ENCODE measurements at places on chromosomes 1 and 21. TPM values are rescaled to one million over a fixed set of nuclear protein-coding genes. Genes with fewer than 3 reads are reported as not detected.
A peak's percentile ranks its signal among the peaks of the same experiment; 100 is the strongest.

DNA sequence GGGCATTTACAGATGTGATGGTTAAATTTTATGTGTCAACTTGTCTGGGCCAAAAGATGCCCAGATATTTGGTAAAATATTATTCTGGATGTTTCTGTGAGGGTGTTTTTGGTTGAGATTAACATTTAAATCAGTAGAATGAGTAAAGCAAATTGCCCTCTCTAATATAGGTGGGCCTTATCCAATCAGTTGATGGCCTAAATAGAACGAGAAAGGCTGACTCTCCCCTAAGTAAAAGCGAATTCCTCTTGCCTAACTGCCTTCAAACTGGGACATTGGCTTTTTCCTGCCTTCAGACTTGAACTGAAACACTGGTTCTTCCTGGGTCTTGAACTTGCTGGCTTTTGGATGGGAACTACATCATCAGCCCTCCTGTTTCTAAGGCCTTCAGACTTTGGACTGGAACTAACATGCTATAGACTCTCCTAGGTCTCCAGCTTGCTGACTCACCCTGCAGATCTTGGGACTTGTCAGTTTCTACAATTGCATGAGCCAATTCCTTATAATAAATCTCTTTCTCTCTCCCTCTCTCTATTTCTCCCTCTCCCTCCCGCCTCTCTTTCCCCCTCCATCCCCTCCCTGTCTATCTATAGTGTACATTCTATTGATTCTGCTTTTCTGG is 10.2 kb upstream of the NAV1 start:
- no peak for DNase-seq

GRCh38 chr21:38254970-38255369 is 1.8 kb upstream of the KCNJ15 start:
- no peak for DNase-seq

- DNase-seq, result no peak
Measured at GRCh38 chr1:15246960-15247614, at the start of gene FHAD1. TSS of gene FHAD1 (plus strand) at chr1:15247223. CDS start at chr1:15251785, 4,562 bp downstream.

GRCh38 chr1:155228096-155228427 is 19.6 kb downstream of the MTX1 start:
- DNase-seq, result no peak

- DNase-seq, result no peak
Measured at GRCh38 chr1:168520832-168521231, 23.0 kb downstream of the XCL2 start.

DNA sequence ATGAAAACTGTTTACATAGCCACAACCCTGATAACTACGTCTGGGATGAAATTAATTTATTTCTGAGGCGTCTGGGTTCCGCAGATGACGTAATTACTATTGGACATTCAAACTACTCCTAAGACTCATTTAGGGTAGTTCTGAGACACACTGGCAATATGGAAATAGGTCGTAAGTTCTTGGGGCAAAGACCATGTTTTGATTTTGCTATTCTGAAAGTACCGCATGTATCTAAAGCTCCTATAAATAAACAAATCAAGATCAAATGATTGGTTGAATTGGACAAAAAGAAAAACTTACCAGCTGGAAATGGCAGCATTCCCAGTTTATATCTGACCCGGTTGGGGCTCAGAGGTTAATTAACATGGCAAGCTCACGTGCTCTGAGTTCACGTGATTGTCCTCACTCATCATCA is 74.3 kb downstream of the DHRS3 start:
- no peak for DNase-seq

- no peak for DNase-seq
Measured at GRCh38 chr21:17498586-17498985, 14.3 kb upstream of the CXADR start.

DNA sequence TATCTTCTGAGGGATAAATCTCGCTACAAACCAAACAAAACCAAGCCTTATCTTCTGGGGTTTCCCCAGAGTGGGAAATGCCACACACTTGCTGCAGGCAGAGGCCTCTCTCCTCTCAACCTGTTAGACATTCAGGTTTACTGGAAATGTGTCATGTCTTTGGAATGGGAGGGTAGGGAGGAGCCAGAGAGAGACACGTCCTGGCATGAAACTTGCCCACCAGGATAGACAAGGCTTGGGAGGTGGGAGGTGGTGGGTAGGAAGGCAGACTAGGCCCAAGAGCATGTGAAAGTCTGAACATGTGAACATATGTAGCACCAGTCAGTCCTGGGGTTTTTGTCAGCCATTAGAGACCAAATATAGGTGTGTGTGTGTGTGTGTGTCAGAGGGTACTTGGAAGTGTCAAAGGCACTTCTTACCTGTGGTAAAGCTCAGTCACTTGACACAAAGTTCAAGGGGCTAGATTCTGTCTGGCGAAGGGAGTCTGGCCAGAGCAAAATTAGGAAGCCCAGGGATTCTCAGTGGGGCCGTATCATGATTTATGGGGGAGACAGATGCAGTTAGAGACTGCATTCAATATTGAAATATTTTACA is 32.4 kb upstream of the PIGC start:
- no peak for DNase-seq

- DNase-seq, result no peak
Measured at GRCh38 chr1:52056937-52057231, 789 bp downstream of the BTF3L4 start.

DNA sequence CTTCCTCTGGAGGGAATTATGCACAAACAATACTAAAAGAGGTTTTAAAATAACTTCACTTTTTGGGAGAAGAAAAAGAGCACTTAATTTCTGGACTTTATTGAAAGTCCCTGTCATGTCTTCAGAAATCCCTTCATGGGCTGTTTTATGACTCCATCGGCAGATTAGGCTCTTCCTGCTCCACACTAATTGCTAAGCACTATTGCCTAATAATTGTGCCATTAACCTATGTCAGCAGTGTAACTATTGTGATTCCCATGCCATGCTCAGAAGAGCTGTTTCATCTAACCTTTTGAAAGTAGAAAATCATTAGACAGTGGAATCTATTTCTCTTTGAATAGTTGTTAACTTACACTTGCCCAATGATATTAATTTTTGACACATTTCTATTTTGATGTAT is 489.3 kb upstream of the RUNX1 start:
- DNase-seq, result no peak

GRCh38 chr1:59743324-59744091 is 71.2 kb upstream of the HOOK1 start:
- no peak for DNase-seq

DNA sequence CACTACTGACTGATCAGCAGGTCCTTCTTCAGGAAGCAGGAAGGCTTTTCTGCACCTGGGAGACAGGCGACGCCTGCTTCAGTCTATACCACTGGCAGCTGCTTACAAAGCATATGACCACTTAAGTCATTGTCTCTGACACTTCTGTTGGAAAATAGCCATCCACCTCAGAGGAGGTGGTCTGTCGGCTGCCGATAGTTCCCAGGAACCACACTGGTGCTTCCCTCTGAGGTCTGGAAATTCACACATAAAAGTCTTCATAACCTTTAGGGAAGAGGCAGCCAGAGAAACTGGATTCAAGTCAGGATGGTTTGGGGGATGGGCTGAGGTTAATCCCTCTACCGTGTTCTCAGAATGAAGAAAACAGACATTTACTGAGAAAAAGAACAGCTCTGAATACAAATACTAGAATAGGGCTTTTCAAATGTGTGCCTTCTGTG is 15.6 kb upstream of the SRP9 start:
- DNase-seq, result no peak

DNA sequence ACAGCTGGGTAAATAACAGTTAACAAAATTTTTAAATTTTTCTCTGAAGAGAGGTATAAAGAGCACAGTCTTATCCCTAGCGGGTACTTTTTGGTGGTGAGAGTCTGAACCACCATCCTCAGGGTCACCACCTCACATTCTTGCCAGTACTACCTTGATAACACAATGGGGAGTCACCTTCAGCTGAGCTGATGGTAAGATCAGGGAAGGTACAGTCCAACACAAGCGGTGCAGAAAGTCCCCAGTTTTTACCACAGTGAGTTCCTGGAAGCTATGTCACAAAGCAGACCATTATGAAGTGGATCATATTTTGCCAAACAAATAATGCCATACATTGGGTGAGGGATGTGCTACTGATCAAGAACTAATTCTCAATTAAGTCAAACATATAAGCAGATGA is 176.9 kb downstream of the FASLG start:
- DNase-seq, result no peak

GRCh38 chr1:210372491-210372890 is 43.8 kb downstream of the HHAT start:
- no peak for DNase-seq

- peak; percentile 75 for DNase-seq
Measured at GRCh38 chr1:86704972-86705664, 742 bp downstream of the SH3GLB1 start.

DNA sequence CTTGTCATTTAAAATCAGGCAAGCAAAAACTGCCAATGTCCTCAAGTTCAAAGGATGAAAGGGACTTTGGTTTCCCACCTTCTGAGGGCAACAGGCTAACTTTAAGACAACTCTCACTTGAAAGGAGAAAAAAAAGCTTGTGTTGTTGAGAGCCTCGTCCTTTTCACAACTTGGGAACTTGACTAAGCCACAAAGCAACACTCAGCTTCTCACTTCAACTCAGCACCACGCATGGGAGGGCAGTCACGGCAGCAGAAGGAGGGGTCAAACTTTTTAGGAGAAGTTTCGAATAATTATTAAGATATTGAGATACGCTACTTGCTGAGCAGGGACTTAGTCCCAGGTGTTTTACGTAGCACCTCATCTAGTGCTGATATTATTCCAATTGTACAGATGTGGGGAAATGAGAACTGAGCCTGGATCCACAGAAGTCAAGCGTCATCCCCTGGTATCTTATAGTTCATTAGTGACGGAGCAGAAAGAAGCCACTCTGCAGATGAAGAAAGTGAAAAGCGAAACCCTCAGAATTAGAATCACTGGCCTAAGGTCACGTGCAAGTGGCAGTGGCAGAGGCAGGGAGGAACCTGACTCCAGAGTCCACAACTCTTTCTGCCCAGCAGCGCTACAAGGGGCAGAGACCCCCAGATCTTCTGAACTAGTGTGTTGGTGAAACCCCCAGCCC is 83.6 kb downstream of the JAK1 start:
- no peak for DNase-seq

DNA sequence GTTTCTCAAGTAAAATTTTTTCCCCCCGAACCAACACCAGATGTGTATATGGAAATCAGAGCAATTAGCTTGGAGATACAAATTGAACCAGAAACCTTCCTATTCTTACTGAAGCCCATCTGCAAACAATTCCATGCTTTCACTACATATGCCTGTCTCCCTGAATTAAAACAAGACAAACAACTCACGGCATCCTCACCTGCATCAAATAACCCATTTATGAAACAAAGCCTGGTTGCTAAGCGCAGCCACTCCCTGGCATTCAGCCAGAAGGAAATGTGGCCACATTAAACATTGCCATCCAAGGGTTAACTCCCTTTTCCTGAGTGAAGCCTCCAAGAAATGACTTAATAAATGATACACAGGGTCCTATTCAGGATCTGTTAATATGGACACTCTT is 55.3 kb downstream of the APP start:
- DNase-seq, result no peak

DNA sequence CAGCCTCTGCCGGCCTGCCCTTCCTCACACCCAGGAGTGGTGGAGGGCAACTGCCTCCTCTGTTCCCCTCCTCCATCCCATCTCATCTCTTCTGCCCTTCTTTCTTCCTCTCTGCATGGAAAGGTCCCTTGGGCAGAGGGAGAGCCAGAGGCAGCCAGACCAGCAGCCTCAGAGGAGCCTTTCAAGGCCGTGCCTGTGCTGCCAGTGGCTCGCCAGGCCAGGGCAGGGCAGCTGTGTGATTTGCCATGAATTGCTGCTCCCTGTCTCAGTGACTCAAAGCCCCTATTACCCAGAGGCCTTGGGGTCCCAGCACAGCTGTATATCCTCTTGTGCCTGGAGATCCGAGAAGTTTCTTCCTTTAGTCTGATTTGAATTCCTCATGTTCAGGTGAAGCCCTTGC is 21.9 kb downstream of the TMCC2 start:
- no peak for DNase-seq

DNA sequence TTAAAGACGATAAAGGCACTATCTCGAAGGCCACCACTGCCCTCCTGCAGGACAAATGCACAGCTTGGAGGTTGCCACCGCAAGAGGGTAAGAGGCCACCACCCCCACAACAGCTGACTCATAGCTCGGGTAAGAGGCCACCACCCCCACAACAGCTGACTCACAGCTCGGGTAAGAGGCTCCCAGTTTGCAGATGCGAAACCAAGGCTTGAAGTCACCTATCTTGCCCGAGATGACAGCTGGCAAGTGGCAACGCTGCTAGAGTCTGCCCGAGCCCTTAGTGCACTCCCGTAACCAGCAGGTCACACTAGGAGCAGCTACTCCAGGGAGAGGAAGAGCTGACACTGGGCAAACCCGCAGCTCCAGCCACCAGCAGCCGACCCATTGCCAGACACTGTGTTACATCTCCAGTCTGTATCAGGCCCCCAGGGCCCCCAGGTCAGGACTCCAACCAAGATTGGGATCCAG is 17.1 kb upstream of the SPSB1 start:
- no peak for DNase-seq

DNA sequence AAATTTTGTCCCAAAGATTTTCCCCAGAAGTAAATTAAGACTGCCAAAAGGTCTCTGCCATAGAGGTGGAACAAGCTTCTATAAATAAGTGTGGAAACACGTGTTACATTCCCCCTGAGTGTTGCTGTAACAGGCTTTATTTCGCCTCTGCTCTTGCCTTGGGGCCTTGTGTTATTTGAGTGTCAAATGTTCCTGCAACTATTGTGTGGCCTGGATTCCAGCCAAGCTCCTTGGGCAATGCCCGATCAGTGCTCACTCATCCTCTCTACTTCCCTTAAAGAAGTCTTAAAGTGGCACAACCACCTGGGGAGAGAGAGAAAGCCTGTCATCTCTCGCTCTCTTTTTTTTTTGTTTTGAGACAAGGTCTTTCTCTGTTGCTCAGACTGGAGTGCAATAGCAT is 156.7 kb downstream of the NR5A2 start:
- peak; percentile 59 for DNase-seq

GRCh38 chr1:115557715-115558114 is 84.1 kb upstream of the VANGL1 start:
- DNase-seq, result no peak

- no peak for DNase-seq
Measured at GRCh38 chr1:200181861-200182260, 154.4 kb downstream of the NR5A2 start.

The UQCRHL gene
- 6.0 TPM for total RNA-seq

The NMNAT2 gene
- total RNA-seq, result 2.4 TPM

The FCGR3B gene
- total RNA-seq, result 2.8 TPM

The KIAA1614 gene
- 5.1 TPM for total RNA-seq

The RGS2 gene
- total RNA-seq, result 12.7 TPM

The ATP5PF gene
- 845 TPM for total RNA-seq

The ACOT11 gene
- 64.8 TPM for total RNA-seq

The MLLT11 gene
- total RNA-seq, result 1.4 TPM

The IVL gene
- total RNA-seq, result not detected

The CLCA1 gene
- not detected for total RNA-seq

The BNIPL gene
- 0.32 TPM for total RNA-seq

The TACSTD2 gene
- not detected for total RNA-seq

The ACKR1 gene
- 15.0 TPM for total RNA-seq

The KIF2C gene
- total RNA-seq, result 1.3 TPM

The RIMS3 gene
- 0.66 TPM for total RNA-seq

The GJA5 gene
- 11.7 TPM for total RNA-seq

The FOXO6 gene
- 1.3 TPM for total RNA-seq

Measured in heart right ventricle (tissue), 16 donors.